Common myeloid progenitor, CD34-positive (primary cell): ENCODE measurements at places on chromosomes 5 and 9.

DNA sequence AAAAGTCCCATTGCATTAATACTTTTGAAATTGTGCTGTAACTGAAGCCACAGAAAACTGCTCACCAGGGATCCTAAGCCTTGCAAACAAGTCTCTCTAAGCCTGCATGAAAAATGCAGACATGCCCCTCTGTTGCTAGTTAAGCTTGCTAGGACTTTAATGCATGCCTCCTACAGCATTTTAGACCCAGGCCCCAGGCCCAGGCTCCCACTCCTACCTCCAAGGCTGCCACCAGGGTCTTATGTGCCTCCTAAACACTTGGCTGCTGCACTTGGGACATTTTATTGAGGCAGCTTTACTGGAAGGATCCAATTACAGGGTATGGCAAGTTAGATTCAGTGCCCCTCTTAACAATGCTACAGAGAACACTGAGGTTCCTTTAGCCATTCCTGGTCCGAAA is 467.3 kb upstream of the CLINT1 start:
- no peak for DNase-seq

DNA sequence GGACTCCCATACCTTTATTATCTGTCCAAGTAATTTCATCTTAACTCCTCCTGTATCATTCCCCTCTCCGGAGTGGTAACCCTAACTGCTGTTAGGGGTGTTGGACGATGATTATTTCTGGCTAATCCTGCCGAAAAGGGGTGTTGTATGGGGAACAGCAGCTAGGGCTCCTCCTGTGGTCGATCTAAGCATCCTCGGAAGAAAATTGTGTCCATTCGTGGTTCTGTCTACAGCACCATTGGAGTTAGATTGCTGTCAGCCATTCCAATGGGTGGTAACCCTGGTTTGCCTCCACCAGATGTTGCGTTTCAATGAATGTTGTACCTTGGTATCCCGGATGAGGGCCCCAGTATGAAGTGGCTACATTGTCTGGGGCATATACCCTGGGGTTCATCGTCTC is 35.6 kb upstream of the LMNB1 start:
- DNase-seq, result no peak

DNA sequence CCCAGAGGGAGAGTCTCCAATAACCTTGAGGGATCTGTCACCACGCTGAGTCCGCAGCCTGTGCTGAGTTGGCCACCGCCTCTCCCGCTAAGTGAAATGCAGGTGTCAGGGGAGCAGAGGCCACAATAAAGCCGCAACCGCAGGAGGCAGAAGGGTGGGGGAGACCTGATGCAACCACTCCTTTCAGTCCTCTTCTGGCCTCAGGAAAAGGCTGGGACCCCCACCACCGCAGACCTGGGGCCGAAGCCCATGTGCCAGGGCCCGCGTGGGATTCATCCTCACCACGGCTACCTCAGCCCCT is 576 bp downstream of the MAP1B start:
- DNase-seq, result peak; percentile 60

- no peak for DNase-seq
These were observed 98.7 kb downstream of the SLC24A2 start for GRCh38 chr9:19690128-19690527.

- no peak for DNase-seq
These were observed 112.8 kb upstream of the HMHB1 start for GRCh38 chr5:143699121-143699520.

GRCh38 chr5:6576861-6577501 is 55.9 kb downstream of the NSUN2 start:
- peak; percentile 54 for DNase-seq

DNA sequence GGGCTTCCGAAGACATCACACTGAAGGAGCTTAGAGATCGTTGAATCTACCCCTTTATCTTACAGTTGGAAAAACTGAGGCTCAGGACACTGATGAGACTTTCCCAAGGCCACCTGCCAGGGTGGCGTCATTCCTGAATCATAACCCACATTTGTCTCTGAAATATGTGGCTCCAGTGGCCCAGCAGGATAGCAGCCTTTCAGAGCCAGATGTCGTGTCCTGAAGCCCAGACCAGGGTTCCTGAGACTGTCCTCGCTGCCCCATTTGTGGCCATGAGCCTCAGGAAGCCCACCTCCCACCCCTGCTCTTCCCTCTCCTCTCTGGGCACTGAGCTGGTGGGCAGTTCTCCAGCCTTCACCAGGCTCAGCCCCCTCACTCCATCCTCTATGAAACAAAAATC is 2.4 kb downstream of the HMCN2 start:
- DNase-seq, result no peak

- no peak for DNase-seq
These were observed 63.1 kb upstream of the DEPDC1B start for GRCh38 chr5:60763061-60763460.

DNA sequence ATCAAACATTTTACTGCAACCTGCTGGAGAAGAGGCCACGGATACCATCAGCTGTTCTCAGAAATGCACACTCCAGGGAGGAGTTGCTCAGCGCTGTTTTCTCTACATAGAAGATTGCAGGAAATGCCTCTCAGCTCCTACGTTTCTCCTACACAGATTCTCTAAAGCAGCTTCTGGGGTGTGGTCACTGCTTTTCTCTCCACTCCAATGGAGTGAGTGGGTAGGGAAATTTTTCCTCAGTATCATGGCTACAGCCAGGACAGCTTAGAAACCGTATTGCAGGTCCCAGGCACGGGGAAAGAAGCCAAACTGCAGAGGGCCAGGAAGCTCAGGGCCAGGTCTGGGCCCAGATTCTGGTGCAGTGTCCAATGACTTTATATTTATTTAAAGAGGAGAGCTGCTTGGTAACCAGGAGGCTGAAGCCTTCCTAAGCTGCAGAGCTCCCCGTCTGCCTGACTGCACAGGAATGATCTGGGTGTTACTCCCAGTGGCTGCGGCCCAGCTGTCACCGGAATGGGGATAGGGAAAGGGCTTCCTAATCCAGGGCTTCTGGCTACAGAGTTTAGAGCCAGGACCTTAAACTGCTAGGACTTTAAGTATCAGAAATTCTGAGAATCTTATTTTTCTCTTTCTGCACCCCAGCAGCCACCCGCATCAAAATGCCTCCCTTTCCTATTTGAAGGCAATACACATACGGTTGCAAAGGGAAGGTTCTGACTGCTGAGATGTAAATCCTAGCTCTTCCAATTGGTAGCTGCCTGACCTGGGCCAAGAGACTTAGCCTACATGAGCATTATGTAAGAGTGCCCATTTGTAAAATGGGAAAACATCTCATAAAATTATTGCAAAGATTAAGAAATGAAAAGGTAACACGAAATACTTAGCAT is 1.4 kb upstream of the SPTAN1 start:
- DNase-seq, result no peak

GRCh38 chr5:43019291-43019613 is 20.9 kb downstream of the ANXA2R start:
- no peak for DNase-seq

DNA sequence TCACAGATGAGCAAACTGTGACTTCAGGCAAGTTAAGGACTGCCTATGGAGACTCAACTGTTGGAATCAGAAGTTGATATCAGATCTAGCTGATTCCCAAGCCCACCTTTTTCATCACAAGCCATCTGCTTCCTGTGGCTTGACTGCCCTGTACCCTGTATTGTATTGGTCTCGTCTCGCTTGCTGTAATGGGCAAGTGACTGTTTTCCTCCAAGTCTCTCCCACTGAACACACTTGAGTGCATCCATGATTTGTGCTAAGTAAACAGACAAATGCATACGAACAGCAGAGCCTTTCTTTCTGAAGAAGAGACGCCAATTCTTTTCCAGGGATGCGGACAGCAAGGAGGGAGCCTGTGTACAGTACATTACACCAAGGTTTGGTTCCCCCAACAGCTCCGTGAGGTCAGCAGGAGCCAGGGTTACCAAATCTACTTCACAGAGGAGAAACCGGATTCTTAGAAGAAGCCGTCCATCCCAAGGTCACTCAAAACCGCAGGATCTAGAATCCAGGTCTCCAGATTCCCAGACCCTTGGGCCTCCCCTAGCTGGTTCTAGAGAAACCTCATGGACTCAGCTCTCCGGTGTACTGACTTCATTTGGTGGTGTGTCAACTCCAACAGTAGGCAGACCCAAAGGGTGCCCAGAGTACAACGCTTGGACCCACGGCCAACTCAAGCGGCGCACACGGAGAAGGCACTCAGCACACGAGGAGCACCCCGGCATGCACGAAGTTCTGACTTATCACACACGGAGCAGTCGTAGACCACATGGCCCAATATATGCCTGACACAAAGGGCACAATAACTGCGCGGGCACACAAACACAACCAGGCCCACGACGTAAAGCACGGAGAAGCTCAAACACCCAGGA is 1.1 kb downstream of the BAG1 start:
- peak; percentile 37 for DNase-seq

DNA sequence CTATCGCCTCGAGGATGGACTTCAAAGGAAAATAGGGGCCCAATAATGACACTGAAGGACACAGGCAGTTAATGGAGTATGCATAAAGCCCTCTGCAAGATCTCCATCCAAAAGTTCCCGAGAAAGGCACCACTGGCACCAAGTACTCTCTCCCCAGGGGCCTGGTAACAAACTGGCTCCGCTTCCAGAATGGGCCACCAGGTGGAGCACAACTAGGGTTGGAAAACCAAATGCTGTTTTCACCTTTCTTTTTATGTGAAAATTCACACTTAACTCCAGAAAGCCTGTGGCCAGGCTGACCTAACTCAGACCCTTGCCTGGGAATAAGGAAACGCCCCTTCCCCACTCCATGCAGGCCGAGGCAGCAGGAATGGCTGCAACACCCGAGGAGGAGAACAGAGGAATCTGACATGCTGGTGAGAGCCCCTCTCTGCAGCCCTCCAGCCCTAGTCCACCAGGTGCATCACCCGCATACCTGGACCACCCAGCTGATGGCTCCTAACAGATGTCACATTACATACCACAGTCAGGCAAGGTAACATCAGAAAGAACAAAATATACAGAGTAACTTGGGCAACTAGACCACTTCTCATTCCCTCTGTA is 42.8 kb downstream of the CAMSAP1 start:
- DNase-seq, result peak; percentile 57

DNA sequence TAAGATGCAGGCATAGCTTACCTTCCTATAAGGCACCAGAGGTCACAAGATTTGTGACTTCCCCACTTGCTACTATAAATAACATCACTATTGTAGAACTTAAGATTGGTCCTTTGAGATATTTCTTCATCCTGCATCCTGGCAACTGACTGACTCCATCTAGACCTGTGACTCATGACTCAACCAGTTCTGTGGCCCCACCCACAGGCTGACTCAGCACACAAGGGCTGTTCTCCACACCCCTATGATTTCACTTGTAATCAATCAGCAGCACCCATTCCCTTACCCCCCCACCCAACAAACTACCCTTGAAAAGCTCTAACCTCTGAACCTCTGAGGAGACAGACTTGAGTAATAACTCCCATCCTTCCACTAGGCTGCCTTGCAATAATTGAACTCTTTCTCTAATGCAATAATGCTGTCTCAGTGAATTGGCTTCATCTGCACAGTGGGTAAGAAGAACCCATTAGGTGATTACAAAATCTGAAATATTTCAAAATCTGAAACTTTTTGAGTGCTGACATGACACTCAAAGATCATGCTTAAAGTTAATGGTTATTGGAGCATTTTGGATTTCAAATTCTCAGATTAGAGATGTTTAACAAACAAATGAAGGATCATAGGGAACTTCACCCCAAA is 296.7 kb downstream of the ARL15 start:
- peak; percentile 40 for DNase-seq

DNA sequence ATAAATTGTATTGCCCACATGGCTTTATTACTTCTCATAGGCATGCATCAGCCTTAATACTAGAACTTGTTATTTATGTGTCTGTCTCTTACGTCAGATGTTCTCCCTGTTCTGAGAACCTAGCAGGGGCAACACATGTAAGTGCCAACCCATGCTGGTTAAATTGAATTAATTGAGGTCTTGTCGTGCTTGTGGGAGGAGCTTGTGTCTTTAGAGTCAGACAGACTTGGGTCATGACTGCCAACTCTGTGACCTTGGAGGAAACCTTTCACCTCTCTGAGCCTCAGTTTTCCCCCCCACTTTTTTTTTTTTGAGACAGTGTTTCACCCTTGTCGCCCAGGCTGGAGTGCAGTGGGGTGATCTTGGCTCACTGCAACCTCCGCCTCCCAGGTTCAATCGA is 2.2 kb upstream of the MEGF9 start:
- no peak for DNase-seq

DNA sequence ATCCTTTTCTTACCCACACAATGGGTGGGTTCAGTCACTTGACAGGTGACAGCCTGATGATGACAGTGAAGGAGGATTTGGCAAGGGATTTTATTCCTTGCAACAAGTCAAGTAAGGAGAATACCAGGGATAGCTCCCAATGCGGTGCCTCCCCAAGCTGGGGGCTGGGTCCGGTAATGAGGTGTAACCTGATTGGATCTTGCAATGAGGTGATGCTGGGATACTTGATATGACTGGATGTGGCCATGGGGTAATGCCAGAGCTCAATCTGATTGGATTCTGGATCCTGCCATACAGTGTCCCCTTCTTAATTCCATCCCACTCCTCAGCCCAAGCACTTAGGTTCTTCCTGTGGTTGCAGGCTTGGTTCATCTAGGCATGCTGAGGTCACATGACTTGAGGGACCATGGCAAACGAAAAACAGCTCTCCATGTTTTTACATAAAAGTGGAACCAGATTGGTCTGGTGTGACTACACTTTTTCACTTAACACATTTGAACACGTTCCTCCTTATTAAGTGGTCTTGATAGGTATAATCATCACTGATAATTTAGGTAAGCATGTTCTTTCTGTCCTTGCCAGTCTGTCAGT is 181.1 kb downstream of the PDZD2 start:
- no peak for DNase-seq

GRCh38 chr9:121609822-121610637 is 41.4 kb upstream of the DAB2IP start:
- no peak for DNase-seq

- DNase-seq, result peak; percentile 35
These were observed 36.0 kb upstream of the IL7R start for GRCh38 chr5:35820735-35821134.

- no peak for DNase-seq
These were observed 42.1 kb upstream of the CTNNA1 start for GRCh38 chr5:138711087-138711486.

- no peak for DNase-seq
These were observed 37.2 kb downstream of the CENPK start for GRCh38 chr5:65525726-65526125.

DNA sequence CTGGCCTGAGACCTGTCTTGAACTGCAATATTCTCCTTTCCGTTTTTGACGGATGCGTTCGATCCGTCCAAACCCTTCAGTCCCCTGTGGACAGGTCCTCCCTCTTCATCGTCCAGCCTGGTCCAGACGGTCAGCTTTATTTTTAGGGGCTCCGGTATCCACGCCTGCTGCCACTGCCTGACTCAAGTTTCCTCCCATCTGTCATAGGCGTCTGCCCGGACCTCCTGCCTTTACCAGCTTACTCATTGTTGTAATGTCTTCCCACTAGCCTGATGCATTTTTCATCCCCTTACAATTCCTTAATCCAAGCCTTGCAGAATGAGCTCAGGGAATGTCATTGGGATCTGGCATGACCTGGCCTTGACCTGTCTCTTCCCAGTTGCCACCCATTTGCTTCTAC is 145.8 kb downstream of the TENT4A start:
- no peak for DNase-seq
